Cortex of kidney (tissue), 1 donor: ENCODE measurements at places on chromosomes 4 and X.

GRCh38 chr4:242121-242848 is 63.0 kb downstream of the ZNF732 start:
- DNase-seq: no peak

GRCh38 chr4:148693913-148694649 is 251.9 kb upstream of the NR3C2 start:
- DNase-seq: no peak

DNA sequence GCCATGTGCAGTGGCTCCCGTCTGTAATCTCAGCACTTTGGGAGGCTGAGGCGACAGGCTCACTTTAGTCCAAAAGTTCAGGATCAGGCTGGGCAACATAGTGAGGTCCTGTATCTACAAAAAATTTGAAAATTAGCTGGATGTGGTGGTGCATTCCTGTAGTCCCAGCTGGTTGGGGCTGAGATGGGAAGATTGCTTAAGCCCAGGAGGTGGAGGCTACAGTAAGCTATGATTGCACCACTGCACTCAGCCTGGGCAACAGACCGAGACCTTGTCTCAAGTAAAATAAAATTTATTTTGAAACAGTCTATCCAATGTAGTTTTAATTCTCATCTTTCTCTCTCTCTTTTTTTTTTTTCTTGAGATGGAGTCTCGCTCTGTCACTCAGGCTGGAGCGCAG is 21.1 kb downstream of the RBM10 start:
- no peak for DNase-seq

DNA sequence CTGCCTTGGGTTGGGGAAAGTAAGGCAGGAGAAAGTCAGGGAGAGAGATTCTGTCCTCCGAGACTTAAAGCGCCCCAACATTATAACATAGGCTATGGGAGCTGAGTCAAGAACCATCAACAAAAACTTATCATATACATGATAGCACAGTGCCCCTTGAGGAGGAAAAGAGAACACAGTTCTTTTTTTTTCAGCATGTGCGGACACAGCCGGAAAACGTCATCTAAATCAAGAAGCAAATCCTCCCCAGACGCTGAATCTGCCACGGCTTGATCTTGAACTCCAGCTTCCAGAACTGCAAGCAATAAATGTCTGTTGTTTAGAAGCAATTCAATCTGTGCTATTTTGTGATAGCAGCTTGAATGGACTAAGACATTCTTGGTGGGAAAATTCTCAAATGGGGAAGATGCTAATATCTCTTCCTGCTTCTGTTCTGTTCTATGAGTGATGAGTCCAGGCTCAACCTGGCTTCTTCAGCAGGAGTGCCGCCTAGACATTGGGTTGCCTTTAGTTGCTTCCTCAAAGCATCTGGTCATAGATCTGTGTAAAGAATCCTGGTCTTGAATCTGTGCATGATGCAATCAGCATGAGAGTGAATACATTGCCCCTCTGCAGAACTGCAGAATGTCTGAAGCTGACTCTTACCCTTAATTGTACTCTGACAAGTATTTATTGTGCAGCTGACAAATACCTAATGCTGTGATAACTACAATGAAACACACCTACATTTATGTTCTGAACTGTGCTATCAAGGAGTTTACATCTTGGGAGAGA is 549.8 kb upstream of the PRKX start:
- no peak for DNase-seq

- no peak for DNase-seq
Measured at GRCh38 chrX:33194876-33195433, 16.4 kb downstream of the DMD start.

DNA sequence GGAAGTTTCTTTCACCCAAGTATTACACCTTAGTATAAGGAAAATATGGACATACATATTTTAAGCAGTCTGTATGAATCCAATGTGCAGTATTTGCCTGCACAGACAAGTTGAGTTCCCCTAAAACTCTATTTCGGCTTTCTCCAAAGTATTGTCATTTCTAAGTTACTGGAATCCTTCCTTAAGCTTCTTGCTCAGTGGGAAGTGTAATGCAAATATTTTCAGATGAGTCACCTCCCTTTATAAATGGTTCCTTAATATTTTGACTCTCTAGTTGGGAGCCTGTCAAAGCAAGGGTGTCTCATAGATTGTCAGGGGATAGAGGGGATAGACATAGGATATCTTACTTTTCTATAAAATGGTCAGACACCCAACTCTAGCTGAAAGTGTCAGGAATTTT is 178.6 kb downstream of the NAA11 start:
- no peak for DNase-seq

- no peak for DNase-seq
Measured at GRCh38 chr4:188127214-188127874, 11.9 kb upstream of the TRIML1 start.

DNA sequence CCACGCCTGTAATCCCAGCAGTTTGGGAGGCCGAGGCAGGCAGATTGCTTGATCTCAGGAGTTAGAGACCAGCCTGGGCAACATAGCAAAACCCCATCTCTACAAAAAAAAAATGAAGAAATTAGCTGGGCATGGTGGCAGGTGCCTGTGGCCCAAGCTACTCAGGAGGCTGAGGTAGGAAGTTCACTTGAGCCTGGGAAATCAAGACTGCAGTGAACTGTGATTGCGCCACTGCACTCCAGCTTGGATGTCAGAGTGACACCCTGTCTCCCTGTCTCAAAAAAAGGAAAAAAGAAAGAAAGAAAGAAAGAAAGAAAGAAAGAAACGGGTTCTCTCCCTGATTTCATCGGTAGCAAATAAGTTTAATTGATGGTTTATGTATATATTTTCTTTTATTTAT is 64.6 kb upstream of the ESX1 start:
- DNase-seq: no peak

GRCh38 chr4:140061659-140062289 is 92.2 kb downstream of the MAML3 start:
- no peak for DNase-seq

DNA sequence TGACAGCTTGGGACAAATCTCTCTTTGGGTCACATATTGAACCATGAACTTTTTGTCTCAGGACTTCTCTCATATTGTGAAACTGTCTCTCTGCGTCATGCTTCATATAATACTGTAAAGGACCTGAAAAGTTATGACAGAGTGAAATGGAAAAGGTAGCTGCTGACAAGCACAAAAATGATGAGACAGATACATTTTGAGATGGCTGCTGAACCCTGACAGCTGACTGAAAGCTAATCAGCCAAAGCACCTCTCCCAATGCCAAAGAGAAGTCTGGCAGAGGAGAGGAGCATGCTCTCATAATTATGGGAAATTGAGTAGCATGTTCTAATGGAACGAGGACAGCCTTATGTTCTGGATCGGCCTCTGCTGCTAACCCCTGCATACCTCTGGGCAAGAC is 873.4 kb upstream of the ADGRL3 start:
- DNase-seq: no peak
